ENCODE measurements at places on chromosomes 16 and 17.

- DNase-seq: no peak
Observed at GRCh38 chr16:72517154-72517553, 345.2 kb upstream of the PMFBP1 start.

GRCh38 chr17:29212681-29213121 lies 32.5 kb upstream of the MYO18A start:
- no peak for DNase-seq

- DNase-seq: no peak
Observed at GRCh38 chr17:58507123-58507634, 7.3 kb downstream of the MTMR4 start.

- peak; percentile 70 for DNase-seq
Observed at GRCh38 chr16:84084570-84085270, 32.0 kb downstream of the MBTPS1 start.

DNA sequence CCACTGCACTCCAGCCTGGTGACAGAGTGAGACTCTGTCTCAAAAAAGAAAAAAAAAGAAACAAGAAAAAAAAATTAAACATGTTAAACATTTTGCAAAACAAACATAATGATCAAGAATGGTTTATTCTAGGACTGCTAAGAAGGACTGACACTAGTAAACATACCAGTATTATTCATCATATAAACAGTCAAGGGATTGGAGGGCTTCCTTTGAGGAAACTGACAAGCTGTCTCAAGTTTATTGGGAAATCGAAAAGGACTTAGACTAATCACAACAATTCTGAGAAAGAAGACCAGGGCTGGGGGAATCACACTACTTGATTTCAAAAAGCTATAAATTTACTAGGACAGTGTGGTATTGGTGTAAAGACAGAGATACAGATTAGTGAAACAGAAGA lies 75.5 kb downstream of the MYH10 start:
- no peak for DNase-seq

GRCh38 chr17:1707107-1707506 lies 3.1 kb downstream of the TLCD2 start:
- DNase-seq: peak; percentile 22

GRCh38 chr17:14427900-14428647 lies 127.2 kb downstream of the HS3ST3B1 start:
- peak; percentile 42 for DNase-seq

DNA sequence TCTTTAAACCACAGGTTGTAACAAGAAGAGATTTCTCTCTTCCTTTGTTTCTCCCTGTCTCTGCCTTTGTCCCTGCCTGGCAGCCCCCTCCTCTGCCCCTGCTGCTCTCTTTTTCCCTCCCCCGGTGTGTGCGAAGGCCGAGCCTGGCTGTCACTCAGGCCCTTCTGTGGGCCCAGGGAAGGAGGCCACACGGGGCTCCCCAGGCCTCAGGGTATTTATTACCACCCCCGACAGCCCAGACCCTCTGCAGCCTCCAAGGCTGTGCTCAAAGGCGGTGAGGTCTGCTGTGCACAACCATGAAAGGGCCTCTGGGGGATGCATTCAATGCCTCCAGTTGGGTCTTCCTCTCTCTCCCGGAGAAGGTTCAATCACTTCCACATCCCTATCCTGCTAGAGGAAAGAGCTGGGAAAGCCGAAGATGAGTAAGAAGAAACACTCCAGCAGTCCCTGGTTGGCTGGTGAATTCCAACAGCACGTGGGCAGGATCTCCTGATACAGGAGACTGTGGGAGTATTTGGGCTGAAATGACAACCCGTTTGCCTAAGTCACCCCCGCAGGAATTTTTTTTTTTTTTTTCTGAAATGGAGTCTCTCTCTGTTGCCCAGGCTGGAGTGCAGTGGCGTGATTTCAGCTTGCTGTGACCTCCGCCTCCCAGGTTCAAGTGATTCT lies 34.2 kb downstream of the ZNF423 start:
- no peak for DNase-seq

DNA sequence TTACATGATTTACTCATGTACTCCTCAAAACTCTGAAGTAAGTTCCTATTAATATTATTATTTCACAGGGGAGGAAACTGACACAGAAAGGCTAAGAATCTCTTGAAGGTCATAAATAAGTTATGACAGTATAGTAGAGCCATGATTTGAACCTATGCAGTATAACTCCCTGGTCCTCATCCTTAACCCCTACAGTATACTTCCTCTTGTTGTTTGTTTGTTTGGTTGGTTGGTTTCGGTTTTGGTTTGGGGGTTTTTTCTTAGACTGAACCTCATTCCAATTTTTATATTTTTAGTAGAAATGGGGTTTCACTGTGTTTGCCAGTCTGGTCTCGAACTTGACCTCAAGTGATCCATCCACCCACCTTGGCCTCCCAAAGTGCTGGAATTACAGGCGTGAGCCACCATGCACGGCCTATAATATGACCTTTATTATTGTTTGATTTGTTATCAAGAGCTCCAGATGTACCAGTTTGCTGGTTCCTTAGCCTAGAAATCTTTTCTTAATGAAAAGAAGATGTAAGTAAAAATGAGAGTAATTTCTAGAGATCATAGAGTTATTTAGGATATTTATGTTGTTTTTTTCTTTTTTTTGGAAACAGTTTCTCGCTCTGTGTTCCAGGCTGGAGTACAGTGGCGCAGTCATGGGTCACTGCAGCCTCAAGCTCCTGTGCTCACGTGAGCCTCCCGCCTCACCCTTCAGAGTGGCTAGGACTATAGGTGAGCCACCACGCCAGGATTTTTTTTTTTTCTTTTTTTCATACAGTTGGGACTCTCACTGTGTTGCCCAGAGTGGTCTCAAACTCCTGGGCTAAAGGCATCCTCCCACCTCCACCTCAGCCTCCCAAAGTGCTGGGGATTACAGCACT lies 4.8 kb downstream of the PRR11 start:
- no peak for DNase-seq

GRCh38 chr16:77834635-77835540 lies 46.5 kb downstream of the VAT1L start:
- no peak for DNase-seq

DNA sequence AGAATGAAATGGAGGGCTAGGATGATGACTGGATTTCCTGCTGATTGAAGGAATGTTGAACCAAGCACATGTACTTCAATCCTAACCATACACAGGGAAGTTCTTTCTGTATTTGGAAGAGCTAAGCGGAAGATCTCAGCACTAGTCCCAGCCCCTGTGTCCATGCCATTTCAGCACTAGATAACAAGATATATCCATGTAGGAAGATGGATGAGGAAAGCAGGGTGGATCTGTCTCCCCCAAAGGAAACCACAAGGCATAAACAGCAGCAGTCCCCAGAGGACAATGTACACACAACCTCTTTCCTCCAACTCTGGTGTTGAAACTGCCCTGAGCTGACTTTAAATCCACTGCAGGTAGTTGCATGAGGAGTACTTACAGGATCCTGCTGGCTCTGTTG lies 75.1 kb downstream of the GRIN2A start:
- no peak for DNase-seq

DNA sequence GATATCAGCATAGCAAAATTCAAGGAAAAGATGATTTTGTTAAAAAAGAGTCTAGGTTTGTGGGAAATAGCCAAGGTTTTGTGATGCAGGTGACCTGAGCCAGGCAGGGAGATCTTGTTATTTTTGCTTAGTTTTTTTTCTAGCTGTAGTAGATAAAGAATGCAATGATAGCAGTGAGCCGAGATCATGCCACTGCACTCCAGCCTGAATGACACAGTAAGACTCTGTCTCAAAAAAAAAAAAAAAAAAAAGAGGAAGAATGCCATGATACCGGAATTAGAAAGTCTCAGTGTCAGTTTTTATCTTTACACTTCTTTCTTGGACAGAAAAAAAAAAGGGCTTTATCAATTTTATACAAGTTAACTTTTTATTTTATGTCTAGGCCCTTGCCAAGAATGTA lies 27.5 kb downstream of the TMEM238L start:
- DNase-seq: no peak

GRCh38 chr16:1159973-1160772 lies 7.3 kb downstream of the CACNA1H start:
- no peak for DNase-seq

DNA sequence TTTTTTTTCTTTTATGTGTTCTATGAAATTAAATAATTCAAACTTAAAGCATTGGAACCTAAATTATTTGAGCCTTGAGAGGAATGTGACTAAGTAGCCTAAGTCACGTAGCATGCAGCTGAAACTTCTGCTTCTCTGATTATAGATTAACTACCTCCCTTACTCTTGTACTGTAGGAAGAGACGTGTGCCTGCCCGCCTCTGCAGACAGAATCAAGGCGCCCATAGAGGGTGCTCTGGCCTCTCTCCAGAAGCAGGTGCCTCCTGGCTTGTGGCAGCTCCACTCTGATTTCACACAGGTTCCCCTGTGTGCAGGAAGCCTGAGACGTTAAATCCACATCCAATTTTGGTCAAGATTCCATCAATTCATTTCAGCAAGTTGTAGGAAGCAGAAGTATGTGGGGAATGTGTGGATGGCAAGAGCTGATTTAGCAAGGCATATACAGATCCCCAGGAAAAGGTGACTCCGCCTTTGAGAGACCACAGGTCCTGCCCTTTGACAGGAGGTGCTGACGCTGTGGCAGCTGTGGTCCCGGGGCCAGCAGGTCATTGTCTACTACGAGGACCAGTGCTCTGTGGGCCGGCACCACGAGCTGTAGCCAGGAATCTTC lies 1418.8 kb downstream of the CDH11 start:
- no peak for DNase-seq

GRCh38 chr16:71344315-71344905 lies 14.1 kb upstream of the CALB2 start:
- no peak for DNase-seq

- peak; percentile 25 for DNase-seq
Observed at GRCh38 chr17:66304304-66305174, 2.1 kb downstream of the PRKCA start.

GRCh38 chr17:58302171-58302918 lies 21.6 kb upstream of the MPO start:
- DNase-seq: no peak

- no peak for DNase-seq
Observed at GRCh38 chr17:16464303-16465051, 27.5 kb downstream of the LRRC75A start.

- no peak for DNase-seq
Observed at GRCh38 chr16:64295466-64295865, 826.4 kb downstream of the CDH11 start.

DNA sequence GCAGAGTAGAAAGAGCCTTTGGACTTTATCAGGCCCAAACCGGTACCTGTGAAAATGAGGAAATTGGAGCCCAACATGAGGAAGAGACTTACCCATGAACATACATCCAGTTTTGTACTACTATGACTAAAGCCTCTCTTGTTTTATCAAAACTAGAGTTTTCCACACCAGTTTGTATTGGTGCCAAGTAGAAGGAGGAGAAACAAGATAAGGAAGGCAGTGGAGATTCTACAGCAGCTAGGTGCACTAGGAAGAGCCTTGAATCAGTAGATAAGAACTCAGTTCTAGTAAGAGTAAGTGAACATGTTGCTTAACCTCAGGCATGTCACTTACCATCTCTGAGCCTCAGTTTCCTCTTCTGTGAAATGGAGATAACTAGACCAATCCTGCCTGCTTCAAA lies 13.7 kb upstream of the TMEM132E start:
- DNase-seq: no peak

GRCh38 chr17:73840829-73841228 lies 196.6 kb upstream of the SDK2 start:
- no peak for DNase-seq

DNA sequence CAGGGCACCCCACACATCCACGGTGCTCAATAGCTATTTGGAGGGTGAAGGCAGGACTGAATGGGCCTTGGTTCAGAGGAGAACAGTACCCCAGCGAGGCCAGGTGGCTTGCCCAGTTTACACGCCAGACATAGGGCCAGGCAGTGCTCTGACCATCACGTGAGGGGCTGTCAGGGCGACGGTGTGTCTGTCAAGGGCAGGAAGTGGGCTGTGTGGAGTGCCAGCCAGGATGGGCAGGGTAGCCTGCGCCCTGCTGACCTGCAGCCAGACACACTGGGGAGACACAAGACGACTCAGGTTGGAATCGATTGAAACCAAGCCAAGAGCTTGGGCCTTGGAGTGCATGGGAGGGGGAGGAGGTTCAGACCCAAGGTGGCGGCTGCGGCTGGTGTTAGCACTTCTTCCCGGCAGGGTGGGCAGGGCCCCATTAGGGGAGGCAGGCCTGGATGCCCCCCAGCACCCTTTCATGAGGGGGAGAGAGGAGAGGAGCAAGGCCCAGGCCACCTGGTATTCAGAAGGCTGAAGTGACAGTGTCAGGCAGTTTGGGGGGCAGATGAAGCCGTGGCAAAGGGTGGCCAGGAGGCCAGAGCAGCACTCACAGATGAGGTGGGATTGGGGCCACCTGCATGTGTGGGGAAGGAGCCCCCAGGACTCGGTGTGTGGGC lies 68.2 kb downstream of the SREBF1 start:
- no peak for DNase-seq

DNA sequence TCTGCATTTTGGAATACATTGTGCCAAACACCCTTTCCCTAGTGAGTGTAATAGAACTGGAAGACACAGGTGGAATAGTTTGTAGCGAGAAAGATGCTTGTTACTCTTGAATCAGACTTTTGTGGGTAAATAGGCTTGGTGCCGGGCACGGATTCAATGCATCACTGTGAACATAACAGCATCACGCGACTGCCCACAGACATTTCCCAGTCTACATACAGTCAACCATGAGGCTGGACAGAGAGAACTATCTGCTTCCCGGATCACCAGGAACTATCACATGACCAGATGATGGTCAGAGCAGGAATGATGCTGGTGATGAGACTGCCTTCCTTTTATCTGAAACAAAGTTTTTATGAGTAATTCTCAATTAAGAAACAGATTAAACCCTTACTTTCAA lies 397 bp upstream of the KRTAP9-2 start:
- DNase-seq: no peak

DNA sequence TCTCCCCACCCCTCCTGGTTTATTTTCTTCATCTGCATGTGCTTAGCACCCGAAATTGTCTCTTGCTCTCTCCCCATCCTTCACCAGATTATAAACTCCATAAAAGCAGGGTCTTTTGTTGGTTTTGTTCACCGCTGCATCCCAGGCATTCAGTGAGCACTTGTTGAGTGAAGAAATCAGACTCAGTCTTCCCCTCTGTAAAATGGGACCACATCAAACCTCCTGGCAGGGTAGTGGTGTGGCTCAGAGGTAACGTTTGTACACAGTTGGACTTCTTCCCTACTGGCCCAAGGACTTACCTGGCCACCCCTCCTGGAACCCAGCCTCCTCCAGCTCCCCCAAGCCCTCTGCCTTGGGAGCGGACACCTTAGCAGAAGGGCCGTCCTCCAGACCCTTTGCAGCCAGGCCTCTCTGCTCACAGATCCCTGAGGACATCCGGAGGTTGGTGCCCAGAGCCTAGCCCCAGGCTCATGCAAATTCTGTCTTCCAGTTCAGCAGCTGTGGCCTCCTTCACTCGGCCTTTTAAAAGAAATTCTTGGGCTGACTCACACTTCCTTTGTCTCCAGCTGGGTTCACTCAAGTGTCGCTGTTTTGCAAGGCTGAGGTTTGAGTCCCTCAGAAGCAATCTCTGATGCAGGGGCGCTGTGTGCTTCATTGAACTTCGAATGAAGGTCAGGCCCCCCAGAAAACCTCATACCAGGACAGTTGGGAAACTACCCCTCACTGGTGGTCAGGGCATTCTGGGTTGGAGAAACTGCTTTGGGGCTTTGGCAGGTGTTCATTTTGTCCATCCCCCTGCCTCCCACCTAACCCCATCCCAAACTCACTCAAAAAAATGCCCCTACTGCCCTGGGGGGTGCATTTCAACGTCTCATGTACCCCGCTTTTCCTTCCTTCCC lies 16.8 kb upstream of the RMI2 start:
- peak; percentile 48 for DNase-seq
